ENCODE measurements at places on chromosomes 7 and 10.

- no peak for DNase-seq
These were observed 839 bp downstream of the IKZF5 start for GRCh38 chr10:123007558-123008354.

- no peak for DNase-seq
These were observed 97.4 kb downstream of the FGFR2 start for GRCh38 chr10:121500701-121501332.

GRCh38 chr7:101550641-101551541 lies 78.2 kb downstream of the MYL10 start:
- DNase-seq = no peak

DNA sequence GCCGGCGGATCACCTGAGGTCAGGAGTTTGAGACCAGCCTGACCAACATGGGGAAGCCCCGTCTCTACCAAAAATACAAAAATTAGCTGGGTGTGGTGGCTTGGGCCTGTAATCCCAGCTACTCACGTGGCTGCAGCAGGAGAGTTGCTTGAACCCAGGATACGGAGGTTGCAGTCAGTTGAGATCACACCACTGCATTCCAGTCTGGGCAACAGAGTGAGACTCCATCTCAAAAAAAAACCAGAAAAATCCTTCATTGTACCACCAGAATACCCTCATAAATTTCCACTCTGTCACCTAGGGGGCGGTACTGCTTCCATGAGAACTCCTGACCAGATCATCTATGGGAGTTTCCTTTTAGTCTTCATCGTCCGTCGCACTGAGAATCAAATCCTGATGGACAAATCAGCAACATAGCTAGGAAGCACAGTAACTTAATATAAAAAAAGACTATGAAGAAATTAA lies 225.8 kb upstream of the KLF14 start:
- no peak for DNase-seq

DNA sequence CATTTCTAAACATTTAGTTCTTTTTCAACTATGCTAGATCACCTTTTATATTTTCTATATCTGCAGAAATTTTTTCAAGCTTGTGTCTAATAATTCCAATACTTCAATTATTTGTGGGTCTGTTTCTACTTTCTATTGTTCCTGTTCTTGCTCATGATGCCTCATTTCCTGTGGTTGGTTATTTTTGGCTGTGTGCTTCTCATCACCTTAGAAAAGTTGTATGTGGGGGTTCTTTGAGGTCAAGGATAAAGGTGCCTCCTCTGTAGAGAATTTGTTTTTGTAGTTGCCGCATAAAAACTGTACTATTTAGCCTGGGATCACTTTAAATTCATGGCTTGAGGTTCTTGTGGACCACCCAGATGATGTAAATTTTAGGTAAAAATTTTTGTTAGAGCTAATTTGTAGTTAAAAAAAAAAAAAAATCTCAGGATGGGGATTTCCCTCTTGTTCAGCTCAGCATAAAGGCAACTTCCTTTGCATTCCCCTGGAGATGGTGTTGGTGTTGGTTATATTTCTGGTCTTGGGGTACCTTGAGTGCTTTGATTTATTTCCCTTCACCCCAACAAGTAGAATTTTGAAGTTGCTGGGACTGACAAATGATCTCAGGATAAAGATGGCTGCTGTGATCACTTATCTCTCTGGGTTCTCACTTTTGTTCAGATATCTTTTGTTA lies 27.0 kb upstream of the JAZF1 start:
- DNase-seq = no peak

DNA sequence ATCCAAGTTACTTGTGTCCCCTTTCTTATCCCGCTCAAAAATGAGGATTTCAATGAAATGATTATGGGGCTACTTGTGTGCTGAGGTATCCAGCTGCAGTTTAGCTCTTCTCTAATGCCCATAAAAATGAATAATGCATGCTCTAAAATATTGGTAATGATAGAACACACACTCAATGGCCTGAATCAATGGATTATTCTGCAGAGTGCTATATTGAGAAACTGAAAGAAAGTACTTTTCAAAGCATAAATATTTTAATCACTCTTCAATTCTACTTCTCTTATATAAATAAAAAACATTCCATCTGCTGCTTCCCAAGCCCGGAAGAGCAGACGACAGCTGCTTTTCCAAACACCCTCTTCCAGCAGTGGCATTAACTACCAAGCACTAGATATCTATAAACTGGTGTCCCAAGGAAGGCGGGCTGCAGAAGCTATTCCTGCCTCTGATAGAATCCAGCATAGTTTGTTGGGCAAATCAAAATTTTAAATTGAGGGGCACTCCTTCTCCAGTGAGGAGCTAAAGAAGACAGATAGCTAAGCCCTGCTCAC lies 284.9 kb upstream of the AOAH start:
- no peak for DNase-seq

- no peak for DNase-seq
These were observed 166.6 kb upstream of the KLF14 start for GRCh38 chr7:130900471-130901076.

DNA sequence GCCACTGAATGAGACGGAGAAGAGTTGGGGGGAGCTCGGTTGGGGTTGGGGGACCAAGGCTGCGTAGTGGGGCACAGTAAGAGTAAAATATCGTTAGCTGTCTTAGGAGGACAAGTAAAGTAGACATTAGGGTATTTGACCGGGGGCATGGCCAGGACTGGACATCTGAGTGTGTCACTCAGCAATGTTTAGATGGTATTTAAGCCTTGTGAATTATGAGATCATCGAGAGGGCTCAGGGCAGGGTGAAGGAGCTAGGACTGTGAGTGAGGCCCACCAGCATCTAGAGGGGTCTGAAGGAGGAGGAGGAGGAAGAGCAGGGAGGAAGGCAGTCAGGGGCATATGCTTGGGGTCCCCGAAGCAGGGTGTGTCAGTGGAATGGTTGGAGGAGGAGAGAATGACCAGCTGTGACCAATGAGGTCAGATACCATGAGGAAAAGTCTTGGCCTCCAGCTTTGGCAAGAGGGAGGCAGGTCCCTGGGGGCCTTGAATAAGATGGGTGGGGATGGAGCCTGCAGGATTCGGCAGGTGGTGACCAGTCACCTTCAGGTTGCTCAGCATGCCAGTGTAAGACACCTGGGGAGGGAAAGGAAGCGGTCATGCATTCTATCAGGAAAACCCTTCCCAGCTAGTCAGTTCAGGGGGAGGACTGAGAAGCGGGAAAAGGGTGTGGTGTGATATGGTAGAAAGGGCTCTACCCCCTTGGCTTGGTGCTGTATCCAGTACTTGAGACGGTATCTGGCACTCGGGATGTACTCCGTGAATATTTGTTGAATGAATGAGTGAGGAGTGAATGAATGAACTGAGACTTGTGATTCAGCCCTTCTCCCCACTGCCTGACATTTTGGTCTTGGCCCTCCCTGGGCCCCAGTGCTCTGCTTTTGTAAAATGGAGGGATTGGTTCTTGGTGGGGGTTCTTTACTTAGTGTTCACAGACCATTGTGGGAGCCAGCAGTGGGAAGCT lies 34.8 kb upstream of the SH2D4B start:
- DNase-seq = no peak

DNA sequence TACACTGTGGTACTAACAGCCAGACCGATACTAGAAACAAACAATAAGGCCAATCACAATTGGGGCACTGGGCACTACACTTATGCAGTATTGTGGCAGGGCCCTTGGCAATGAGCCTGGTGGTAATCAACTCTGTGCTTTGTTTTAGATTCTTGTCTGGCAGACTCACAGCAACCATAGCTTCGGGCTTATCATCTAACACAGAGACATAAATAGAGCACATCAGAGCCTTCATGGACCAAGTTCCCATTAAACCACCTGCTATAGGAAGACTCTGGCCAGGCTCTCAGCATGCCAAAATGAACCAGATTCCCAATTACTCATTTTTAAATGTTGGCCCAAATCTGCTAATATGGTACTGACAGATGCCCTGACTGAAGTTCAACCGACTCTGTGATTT lies 218.6 kb downstream of the DGKI start:
- DNase-seq = peak; percentile 52

DNA sequence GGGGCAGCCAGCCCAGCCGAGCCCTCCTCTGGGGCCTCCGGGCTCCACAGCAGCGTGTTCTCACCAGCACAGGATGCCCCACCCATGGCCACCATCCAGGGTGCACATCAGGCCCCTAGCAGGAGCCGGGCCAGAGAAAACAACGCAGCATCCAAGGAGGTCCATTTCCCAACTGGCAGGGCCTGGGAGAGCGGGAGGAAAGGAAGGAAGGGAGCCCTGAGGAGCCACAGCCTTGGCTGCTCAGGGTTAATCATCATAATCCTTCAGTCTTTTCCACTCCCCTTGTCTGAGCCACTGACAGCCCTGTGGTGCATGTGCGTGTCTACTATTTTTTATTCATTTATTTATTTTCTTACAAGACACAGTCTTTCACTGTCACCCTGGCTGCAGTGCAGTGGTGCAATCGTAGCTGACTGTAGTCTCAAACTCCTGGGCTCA lies 3.6 kb downstream of the PLAC9 start:
- no peak for DNase-seq

GRCh38 chr7:101155303-101155702 lies 1.0 kb downstream of the AP1S1 start:
- no peak for DNase-seq

DNA sequence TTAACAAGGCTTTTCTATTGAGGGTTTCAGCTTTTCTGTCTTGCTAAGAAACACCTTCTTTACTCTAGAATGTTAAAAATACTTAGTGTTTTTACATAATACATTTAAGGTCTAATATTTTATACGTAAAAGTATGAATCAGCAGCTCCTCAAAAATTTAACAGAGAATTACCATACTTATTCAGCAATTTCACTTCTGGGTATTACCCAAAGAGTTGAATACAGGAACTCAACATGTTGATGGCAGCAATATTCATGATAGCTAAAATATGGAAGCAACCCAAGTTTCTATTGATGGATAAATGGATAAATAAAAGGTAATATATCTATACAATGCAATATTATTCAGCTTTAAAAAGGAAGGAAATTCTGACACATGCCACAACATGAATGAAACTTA lies 9.7 kb upstream of the OR13A1 start:
- no peak for DNase-seq

DNA sequence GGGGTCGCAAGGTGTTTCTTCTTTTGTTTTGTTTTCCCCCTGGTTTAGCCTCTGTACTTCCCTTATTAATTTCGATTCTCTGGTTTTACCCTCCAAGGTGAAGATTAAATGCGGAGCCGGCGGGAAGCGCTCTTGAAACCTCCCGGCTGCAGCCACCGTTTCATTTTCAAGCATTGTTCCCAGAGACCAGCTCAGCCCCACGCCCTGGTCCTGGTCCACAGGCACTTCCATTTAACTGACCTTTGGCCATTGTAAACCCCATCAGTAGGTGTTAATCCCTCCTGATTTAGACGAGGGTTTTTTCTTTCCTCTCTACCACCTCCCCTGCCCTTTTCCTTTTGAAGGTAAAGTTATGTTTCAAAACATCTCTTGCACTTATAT lies 39.2 kb upstream of the ENO4 start:
- no peak for DNase-seq

DNA sequence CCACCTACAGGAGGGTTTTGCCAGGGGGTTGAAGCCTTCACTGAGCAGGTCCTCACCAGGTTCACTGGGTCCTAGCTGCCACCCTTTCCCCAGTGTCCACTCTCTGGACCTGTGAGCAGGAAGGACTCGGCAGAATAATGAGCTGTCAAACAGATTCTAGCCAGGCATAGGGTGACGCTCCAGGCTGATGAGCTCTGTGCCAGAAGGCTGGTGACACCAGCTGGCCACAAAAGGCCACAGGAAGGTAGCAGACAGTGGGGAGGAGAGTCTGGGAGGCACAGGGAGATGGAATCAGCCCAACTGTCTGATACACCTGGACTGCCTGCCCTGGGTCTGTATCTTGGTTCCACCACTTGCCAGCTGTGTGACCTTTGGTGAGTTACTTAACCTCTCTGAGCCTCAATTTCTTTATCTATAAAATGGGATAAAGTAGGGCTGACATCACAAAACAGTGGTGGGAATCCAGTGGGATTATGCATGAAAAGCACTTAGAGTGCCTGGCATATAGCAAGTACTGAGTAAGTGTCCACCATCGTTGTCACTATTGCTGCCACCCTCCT lies 26.7 kb upstream of the NDST2 start:
- no peak for DNase-seq

DNA sequence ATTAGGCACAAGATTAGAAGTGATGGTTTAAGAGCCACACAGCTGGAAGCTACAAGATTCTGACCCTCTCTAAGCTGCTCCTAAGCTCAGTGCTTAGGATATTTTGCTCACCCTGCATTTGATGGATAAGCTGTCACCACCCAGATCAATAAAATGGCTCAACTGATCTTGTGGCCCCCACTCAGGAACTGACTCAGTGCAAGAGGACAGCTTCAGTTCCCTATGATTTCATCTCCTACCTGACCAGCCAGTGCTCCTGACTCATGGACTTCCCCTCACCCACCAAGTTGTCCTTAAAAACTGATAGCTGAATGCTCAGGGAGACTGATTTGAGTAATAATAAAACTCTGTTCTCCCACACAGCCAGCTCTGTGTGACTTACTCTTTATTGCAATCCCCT lies 833.8 kb downstream of the GRID1 start:
- no peak for DNase-seq

GRCh38 chr7:141461924-141462323 lies 89.3 kb upstream of the AGK start:
- no peak for DNase-seq

DNA sequence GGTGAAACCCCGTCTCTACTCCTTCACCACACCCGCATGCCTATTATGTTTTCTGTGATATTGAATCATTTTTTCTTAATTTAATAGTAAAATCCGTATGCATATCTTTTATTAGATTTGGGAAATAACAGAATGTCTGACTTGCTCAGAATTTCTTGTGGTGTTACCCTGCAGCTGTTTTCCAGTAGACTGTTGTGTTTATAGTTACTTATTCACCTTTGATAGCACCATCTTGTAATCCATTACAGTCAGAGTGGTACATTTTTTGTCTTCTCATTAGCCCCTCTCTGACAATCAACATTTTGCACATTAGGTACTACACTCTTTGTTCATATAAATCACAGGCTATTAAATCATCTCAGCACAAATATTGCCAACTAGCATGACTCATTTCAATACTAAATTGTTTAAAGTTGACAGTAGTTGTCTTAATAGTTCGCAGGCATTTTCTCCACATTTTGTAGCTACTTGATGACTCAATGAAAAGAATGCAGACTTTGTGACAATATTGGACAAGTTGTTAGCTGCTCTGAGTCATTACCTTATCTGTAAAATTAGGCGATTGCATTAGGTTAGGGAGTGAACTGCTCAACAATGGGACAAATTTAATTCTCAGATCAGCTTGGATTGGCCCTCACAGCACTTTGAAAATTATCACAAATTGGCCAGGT lies 17.8 kb upstream of the SLC16A12 start:
- no peak for DNase-seq

GRCh38 chr7:4024133-4024532 lies 658.0 kb upstream of the FOXK1 start:
- DNase-seq = no peak
